Progenitor cell of endocrine pancreas (in vitro differentiated cells): ENCODE measurements at places on chromosomes 1 and 21.

DNA sequence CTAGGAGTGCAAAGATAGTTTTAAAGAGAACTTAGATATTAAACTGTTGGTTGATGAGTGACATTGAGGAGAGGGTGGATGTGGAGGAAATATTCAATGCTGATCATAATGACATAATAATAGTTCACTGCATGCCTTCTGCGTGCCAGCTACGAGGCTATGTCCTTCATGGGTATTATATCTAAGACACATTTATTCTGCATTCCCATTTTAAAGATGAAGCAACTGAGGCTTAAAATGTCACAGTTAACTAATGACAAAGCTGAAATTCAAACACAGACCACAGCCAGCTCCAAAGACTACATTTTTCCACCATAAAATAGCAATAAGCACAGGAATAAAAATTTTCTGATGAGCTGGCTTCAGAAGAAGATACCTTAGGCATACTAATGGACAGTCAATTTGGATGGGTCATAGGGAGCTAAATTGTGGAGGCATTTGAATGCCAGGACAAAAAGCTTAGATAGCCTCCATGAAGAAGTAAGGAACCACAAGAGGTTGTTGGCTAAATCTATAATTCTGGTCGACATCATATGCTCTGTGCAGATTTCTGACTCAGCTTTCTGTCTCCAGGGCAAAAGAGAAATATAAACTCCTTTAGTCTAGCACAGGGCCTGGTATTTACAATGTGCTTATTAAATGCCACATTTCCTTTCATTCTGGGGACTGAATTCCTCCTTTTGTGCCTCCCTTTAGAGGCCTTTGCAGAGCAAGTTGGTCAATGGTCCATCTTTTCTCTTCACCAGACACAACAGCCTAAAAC is 71.2 kb upstream of the NRIP1 start:
- no peak for DNase-seq

- no peak for DNase-seq
Measured at GRCh38 chr1:6285336-6285735, 24.4 kb upstream of the GPR153 start.

- no peak for DNase-seq
Measured at GRCh38 chr1:26877326-26877725, 12.8 kb downstream of the GPN2 start.

- DNase-seq, result no peak
Measured at GRCh38 chr1:201937624-201938213, 8.6 kb downstream of the LMOD1 start.

DNA sequence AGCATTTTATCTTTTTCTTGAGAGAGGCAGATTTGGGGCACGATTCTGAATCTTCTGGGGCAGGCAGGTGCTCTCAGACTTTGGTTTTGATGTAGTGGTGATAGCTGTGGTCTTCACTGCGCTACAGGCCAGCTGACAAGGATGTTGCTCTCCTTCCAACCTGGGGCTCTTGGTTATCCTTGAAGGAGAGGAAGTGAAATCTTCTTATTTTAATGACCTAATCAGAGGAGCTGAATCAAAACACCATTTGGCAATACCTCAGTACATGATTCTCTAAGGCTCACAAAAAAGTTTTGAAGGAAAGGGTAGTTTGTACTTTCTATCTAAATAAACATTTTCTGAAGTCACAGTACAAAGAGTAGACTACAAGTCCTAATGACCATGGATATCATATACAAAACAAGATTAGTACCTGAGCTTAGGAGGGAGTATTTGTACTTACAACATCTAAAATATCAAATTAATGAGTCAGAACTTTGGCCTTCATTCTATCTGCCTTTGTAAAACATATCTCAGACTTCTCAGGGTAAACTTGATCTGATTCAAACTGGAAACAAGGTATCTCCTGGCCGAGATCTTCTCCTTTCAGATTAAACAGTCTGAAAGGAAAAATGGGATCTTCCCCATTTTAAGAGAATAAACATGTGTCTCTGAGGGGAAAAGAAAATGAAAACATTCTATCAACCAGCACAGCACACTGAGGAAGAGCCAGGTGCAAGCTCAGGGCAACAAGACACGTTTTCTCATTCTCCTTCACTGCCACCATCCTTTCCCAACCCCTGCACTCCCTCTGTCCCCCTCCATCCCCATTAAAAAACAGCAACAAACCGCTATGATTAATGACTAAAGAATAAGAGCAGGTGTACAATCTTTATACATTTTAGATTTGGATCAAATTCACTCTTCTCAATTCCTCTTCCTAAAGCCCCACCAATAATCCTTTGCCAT is 69.2 kb downstream of the SH3GLB1 start:
- DNase-seq, result no peak

- DNase-seq, result no peak
Measured at GRCh38 chr1:174206148-174206836, 47.0 kb downstream of the RABGAP1L start.

GRCh38 chr1:21251773-21252471 is 38.3 kb downstream of the ECE1 start:
- DNase-seq, result peak; percentile 27

- no peak for DNase-seq
Measured at GRCh38 chr1:116948046-116948445, 38.3 kb downstream of the PTGFRN start.
